Activated T-helper 9 cell treated with anti-CD3 and anti-CD28 coated beads, Interleukin-2, amount 50 U/mL, for 16 hours (primary cell): ENCODE measurements at places on chromosomes 4 and X.

GRCh38 chrX:13248867-13249486 is 70.9 kb downstream of the ATXN3L start:
- DNase-seq, result no peak

DNA sequence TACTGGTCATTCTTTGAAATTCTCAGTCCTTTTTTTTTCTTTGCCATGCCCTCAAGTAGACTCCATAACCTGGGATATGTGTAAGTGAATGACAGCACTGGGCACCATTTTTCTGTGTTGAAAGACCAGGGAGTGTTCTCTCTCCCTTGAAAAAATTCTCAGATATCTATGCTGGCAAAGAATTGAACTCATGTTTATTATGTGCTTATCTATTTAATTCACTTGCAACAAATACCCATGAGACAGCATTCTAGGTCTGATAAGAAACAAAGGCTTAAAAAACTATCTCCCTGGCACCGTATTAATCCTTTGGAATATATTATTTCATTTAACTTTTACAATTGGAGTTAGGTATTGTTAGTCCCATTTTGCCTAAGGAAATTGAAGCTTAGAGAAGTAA is 36.7 kb downstream of the LARP7 start:
- no peak for DNase-seq

- no peak for DNase-seq
Measured at GRCh38 chr4:76803522-76803921, 94.4 kb downstream of the SOWAHB start.

DNA sequence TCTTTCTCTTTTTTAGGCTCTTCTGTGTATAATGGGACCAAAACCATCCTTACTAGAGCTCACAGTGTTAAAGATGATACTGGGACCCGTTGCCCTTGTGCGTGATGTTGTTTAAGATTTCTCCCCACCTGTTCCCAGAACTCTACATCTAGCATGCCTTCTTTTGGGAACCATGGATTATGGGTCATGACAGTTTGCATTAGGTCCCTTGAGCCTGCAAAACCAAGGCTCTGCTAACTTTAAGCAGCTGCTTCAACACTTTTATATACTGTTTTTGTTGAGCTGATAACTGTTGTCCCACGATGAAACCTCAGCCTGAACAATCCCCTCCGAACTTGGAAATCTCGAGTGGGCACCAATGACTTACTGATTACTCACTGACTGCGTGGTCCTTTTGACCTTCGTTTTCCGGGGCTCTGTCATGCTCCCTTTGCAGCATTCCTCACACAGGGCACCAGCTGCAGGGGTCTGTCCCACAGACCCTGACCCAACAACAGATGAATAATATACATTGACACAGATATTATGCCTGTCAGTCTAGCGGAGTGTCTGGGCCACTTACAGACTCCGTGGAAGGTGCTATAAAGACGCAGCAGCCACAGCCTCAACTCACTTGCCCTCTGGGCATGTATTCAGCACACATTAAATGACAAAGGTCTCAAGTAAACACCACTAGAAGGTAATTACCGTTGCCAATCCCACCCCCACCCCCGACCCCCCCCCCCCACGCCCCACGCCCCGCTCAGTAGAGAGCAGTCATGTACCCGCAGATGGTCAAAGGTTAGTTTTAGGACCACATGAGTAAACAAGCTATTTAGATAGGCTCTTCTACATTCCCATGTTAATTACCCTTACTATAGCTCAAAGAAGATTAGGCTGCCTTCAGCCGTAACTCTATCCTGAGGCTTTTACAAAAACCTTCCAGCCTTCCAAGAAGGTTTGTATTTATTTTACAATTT is 162.0 kb upstream of the WDFY3 start:
- no peak for DNase-seq

DNA sequence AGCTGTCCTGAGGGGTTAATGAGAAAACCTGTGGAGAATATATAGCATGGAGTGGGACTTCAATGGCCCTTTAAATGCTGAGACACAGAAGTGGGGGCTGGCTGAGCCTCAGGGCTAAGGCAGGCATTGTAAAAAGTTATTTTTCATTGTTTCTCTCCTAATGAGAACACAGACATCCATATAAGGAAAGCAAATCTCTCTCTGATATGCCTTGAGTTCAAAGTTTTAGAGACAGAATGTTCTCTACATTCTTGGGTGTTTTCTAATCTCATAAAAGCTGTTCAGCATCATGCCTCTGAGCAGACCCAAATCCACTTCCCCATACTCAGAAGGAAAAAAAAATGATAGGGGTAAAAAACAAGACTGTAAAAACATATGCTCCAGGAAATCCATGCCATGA is 16.8 kb upstream of the RAB40A start:
- DNase-seq, result no peak
